ENCODE measurements at places on chromosomes 13 and 19.

DNA sequence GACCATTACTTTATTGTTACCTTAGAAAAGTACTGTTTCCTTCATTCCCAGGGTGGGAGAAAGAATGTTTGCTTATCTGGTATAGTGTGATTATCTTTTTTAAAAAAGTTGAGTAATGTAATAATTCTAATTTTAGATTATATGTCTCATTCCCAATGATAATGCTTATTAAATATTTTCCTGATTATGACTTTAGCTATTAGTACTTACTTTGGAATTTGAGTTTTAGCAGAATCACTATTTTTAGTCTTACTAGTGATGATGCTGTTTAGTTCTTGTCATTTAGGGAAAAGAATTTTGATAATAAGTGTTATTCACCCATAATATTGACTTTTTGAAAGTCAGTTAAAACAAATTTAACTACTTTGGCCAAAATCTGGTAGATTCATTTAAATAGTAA lies 95.2 kb downstream of the FRY start:
- no peak for DNase-seq

DNA sequence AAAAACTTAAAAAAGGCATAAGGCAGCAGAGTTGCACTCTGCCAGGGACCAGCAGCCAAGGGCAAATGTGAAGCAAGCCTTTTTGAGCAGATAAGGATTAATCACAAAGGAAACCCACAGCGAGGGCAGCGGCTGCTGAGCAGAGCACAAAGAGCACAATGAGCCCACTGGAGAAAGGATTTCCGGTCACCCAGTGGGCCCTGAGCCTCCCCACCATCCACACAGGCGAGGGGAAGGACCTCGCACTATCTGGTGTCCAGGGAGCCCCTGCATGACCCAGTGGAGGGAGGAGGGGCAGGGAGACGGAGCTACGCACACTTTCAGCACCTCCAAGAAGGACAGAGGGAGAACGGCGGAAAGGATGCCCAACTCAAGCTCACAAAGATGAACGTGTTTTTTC lies 40.0 kb downstream of the COL4A1 start:
- no peak for DNase-seq

- DNase-seq, result peak; percentile 64
Observed at GRCh38 chr19:12484371-12485051, at the start of gene ZNF709. TSS of gene ZNF709 (minus strand) at chr19:12484816. CDS start at chr19:12484657, 159 bp downstream.

DNA sequence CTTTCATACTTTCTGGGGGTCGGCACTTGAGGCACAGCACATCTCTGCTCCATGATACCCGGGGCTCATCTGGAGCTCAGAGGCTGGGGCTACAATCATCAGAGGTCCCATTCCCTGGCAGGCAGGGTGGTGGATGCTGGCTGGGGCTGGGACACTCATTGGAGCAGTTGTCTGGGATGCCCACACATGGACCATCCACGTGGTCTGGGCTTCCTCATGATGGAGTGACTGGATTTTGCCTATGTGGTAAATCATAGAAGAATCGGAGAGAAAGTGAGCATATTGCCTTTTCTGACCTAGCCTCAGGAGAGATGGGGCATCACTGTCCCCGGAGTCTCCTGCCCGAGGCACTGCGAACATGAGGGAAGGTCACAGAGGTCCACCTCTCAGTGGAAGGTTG lies 91.4 kb upstream of the IRS2 start:
- DNase-seq, result no peak

GRCh38 chr19:50490991-50491472 lies 14.4 kb upstream of the GARIN5A start:
- no peak for DNase-seq

GRCh38 chr13:33184530-33184929 lies 101.0 kb downstream of the STARD13 start:
- no peak for DNase-seq

DNA sequence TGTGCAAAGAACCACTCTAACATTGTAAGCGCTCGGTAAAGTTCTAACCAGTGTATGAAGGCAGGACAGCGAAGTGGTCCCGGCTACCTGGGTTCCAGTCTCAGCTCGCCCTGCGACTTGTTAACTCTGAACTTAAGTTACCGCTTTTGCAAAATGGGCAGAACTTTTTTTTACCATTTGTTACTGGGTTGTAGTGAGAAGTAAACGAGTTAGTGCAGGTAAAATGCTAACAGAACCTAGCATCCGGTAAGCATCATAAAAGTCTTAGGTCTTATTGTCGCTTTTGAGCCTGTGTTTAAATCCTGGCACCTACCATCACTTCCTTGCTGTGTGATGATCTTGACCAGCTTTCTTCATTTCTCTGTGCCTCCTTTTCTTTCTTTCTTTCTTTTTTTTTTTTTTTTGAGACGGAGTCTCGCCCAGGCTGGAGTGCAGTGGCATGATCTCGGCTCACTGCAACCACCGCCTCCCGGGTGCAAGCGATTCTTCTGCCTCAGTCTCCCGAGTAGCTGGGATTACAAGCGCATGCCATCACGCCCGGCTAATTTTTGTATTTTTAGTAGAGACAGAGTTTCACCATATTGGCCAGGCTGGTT lies 734 bp upstream of the TRMT1 start:
- no peak for DNase-seq

- no peak for DNase-seq
Observed at GRCh38 chr19:2793577-2793976, 8.3 kb downstream of the THOP1 start.

- DNase-seq, result no peak
Observed at GRCh38 chr19:33613620-33614000, 8.1 kb upstream of the CHST8 start.

DNA sequence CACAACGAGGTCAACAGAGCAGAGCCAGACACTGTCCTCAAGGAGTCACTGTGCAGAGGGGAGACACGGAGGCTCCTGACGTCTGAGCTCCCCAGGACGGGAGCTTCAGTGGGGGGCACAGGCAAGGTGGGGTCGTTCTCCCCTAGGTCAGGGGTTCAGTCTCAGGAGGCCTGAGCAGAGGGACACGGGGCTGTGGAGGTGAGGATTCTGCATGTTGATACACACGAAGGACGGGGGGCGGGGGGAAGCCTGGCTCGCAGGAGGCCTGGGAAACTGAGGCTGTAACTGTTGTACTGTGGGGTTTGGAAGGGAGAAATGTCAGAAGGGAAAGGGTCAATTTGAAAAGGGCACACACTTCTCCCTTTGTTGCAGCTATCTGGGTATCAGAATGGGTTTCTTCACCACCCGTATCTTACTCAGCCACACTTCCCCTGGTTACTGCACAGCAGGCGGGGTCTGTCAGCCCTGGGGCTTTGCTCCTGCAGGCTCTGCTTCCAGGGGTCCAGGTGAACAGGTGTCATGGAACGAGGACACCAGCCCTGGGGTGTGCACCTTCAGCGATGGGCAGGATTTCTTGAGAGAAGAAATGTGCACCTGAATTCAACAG lies 748 bp upstream of the SIGLEC8 start:
- no peak for DNase-seq

- DNase-seq, result no peak
Observed at GRCh38 chr13:70043685-70044084, 63.9 kb upstream of the ATXN8OS start.

DNA sequence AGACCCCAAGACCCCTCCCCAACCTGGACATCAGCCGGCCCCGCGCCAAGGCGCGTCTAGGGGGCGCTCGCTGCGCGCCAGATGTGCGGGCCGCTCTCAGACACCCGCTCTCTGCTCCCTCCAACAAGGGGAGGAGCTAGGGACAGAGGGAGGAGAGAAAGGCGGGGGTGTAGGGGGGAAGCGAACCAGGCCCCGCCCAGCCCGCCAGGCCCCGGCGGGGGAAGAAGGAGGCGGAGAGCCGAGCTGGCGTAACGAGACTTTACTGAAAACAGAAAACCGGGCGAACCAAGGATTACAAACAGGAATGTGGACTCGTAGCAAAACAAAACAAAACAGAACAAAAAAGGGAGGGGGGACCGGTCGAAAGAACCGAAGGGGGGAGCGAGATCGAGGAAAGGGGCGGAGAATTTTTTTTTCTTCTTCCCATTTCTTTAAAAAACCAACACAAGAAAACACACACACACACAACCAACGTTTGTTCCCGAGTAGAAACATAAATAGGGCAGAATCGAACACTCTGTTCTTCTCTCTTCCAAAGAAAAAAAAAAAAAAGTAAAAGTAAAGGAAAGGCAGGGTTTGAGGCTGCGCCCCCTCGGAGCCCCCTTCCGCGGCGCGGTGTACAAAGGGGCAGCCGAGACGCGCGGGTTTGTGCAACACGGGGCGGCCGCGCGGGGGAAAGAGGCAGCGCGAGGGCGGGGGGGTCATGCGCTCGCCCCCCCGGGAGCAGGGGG lies 1.7 kb downstream of the JUND start:
- peak; percentile 84 for DNase-seq

- no peak for DNase-seq
Observed at GRCh38 chr13:23629566-23630272, 59.5 kb downstream of the TNFRSF19 start.

- no peak for DNase-seq
Observed at GRCh38 chr19:802498-803098, 5.3 kb downstream of the PTBP1 start.

DNA sequence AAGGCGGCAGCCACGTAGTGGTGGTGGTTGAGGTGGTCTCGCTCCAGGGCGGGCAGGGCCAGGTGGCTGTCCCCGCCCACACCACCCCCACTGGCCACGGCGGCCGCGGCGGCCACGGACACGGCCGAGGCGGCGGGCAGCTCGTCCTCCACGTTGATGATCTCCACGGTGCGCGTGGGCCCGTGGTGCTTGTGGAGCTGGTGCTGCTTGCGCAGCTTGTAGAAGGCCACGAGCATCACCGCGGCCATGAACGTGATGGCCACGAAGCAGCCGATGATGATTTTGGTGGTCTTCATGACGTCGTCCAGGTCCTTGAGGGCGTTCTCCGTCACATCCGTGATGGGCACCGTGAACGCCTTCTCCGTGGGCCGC lies 4.0 kb upstream of the ASPDH start:
- no peak for DNase-seq

GRCh38 chr13:52459668-52460067 lies 4.4 kb downstream of the CKAP2 start:
- DNase-seq, result peak; percentile 31

DNA sequence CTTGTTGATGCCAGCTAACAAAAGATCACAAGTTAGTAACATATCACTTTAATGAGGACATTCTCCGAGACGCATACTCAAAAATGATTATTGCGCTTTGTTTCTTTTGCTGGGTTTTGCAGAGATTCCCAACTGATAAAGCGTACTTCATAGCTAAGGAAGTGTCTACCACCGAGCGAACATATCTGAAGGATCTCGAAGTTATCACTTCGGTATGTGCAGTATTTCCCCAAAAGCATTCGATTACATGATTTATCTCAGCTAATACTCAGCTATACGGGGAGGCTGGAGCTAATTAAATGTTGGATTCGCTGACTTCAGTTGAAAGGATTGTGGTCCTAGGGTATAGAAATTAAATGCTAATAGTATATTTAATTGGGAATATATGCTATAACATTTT lies 166.3 kb downstream of the STK24 start:
- no peak for DNase-seq

DNA sequence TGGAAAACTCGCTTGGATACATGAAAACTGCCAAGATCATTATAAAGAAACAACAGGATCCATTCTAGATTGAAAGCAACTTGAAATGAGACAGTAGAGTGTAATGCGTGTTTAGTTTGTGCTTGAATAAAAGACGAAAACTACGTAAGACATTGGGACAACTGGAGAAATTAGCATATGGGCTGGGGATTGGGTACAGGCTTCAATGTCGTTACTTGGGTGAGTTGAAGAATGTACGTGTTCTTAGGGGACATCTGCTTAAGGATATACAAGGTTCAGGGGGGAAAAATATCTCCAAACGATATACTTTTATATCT lies 471 bp upstream of the ERVK3-1 start:
- no peak for DNase-seq

DNA sequence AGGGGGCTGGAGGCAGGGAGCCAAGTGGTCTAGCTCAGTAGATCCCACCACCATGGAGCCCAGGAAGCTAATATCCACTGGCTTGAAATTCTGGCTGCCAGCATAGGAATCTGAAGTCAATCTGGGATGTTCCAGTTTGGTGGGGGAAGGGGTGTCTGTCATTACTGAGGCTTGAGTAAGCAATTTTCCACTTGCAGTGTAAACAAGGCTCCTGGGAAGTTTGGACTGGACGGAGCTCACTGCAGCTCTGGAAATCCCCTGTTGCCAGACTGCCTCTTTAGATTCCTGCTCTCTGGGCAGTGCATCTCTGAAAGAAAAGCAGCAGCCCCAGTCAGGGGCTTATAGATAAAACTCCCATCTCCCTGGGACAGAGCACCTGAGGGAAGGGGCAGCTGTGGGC lies 349.2 kb upstream of the KLHL1 start:
- no peak for DNase-seq

DNA sequence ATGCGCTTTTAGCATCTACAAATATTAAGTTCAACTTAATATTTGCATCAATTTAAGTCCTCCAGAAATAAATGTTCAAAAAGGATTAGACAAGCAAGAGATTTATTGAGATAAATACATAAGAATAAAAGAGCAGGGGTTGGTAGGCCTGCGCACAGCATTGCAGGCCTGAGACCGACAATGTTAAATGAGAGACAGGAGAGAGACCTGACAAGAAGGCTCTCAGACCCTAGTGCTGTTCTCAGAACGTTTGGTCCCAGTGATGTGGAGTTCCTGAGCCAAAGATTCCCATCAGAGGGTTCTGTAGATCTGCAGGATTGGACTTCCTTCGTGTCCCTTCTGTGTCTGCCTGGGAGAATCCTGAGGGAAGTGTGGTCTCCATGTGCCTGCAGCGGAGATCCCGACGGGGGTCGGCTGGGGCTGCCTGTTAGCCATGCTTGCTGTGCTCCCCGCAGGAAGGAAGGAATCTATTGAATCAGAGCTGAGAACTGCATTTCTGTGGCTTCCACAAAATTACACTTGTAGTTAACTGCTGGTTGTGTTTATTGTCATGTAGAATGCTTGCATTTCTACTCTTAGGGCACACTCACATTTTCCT lies 369.9 kb upstream of the SLC10A2 start:
- no peak for DNase-seq

DNA sequence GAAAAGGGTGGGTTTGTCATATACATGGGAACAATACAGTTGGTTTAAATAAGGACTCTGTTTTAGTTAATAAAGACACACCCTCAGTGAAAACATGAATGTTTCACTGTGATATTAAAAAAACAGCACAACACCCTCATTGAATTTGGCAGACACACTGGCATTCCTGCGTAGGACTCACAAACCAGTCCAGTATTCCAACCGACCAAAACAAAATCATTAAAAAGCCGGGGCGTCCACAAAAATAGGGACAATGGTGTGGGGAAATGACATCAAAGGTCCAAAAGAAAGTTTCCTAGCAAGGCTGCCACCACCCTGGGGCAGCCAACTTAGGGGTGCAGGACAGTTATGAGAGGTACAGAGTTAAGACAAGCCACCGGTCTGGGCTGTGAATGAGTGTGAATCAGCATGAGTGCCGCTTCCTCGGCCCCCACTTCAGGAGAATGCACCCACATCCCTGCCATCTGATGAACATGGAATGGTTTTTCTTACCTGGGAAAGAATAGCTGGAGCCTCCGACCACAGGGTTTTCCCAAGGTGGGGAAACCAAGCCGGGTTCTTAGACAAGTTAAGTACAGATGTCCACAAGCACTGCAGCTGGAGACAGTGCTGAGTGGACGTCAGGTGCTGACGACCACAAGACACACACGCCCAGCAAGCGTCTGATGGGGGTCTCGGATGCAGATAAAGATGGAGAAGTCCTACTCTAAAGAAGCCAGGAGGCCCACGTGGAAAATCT lies 73.3 kb downstream of the KLF2 start:
- no peak for DNase-seq
